ENCODE measurements at places on chromosomes 4 and X. TPM values are rescaled to one million over a fixed set of nuclear protein-coding genes. Genes with fewer than 3 reads are reported as not detected.

GRCh38 chrX:154121961-154122360 is 22.1 kb upstream of the OPN1LW start:
- peak; percentile 84 for DNase-seq

DNA sequence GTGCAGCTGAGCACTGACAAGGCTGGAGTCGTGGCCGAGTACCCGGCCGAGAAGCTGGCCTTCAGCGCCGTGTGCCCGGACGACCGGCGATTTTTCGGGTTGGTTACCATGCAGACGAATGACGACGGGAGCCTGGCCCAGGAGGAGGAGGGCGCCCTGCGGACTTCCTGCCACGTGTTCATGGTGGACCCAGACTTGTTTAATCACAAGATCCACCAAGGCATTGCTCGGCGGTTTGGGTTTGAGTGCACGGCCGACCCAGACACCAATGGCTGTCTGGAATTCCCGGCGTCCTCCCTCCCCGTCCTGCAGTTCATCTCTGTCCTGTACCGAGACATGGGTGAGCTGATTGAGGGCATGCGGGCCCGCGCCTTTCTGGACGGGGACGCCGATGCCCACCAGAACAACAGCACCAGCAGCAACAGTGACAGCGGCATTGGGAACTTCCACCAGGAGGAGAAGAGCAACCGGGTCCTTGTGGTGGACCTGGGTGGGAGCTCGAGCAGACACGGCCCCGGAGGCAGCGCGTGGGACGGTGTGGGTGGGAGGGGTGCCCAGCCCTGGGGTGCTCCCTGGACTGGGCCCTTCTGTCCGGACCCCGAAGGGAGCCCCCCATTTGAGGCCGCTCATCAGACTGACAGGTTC is 24.3 kb downstream of the RGS12 start:
- no peak for DNase-seq

CXCL3 gene
- not detected for total RNA-seq

GRCh38 chr4:173226401-173226888 is 57.8 kb downstream of the GALNT7 start:
- no peak for DNase-seq

DNA sequence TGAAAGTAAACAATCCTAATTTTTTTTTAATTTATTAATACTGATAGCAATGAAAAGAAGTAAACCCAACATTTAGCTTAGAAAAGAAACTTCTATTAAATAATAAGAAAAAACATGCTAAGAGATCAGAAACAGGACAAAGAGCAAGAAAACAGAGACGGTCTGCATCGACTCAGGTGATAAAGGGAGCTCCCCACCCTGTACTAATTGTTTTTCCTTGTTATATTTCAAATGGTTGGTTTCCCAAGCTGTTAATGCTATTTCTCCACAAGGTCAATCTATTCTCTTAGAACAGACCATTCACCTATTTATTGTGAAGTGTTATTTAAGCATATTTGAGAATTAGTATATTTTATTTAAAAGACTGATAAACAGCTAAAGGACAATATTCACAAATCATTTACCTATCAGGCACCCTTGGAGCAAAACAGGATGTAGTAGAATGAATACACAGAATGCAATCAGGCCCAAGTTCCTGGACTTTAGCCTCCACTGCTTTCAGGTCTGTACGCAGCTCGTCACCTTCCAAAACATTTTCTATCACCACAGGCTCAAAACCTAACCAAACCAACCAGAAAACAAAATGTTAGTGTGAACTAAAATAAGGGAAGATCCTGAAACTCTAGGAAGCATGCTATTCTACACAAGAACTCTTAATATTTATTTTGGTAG is 5.5 kb downstream of the SEPSECS start:
- no peak for DNase-seq

GRCh38 chr4:16952896-16953630 is 54.6 kb upstream of the LDB2 start:
- no peak for DNase-seq

DNA sequence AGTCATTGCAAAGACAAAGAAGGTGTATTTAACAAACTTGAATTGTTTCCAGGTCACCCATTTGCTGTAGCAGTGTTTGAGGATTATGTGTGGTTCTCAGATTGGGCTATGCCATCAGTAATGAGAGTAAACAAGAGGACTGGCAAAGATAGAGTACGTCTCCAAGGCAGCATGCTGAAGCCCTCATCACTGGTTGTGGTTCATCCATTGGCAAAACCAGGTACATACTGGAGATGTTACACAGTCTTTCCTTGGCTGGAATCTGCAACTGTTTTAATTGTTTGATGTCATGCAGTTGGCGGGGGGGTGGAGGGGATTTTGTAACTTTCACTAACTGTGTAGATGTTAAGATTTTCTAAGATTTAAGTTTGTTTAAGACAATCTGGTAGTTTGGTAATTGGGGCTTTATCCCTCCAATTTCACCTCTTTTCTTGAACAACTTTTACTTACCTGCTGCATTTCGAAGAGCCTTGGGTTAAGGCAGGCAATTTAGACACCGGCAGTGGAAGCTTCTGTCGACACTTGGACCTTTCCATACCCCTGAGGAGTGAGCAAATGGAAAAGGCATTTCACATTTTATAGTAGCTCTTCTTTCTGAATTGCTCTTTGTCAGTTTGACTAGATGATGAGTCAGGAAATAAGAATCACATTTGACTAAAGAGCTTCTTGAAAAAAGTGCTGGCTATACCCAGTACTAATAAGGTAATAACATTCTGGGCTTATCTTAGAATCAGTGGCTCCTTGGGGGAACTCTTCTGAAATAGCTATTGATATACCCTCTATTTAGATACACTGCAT is 67.4 kb downstream of the EGF start:
- no peak for DNase-seq

DNA sequence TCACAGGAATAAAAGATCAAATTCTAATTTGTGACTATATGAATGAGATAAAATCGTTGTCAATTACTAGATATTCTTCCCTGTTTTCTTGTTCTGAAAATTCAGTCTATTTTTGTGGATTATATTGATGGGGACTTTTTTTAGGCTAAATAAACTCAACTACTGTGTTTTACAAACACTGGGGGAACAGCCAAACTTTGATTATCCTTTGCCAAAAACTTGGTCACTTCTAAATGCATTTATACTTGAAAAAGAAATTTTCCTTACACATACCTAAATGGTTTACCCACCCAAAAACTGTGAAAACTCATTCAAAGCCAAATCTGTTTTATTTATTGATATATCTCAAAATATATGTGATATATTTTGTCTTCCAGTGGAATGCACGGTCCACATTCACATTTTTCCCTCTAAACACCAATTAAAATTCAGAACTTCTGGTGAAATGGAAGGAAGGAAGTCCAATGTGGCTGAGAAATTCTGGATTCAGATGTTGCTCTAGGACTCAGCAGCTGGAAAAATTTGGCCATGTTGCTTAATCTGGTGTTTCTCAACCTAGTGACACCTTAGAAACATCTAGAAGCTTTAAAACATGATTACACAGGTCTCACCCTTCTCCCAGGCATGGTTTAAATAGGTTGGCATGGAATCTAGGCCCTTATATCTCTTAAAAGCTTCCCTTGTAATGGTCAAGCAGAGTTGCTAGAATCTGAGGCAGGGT is 28.6 kb upstream of the ARHGAP24 start:
- DNase-seq, result no peak

- no peak for DNase-seq
Measured at GRCh38 chr4:7078025-7078424, 10.2 kb upstream of the GRPEL1 start.

SPANXN2 gene
- total RNA-seq, result not detected

FABP2 gene
- total RNA-seq, result not detected

NSUN7 gene
- total RNA-seq, result 18.5 TPM

GRCh38 chr4:182967403-182967802 is 50.2 kb upstream of the DCTD start:
- no peak for DNase-seq

GRCh38 chr4:579543-580175 is 3.6 kb upstream of the TMEM271 start:
- no peak for DNase-seq

DNA sequence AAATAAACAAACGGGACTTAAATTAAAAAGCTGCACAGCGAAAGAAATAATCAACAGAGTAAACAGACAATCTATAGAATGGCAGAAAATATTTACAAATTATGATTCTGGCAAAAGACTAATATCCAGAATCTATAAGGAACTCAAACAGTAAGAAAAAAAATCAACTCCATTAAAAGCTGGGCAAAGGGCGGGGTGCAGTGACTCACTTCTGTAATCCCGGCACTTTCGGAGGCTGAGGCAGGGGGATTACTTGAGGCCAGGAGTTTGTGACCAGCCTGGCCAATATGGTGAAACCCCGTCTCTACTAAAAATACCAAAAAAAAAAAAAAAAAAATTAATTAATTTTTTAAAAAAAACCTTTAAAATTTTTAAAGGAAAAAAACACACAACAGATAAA is 109.0 kb downstream of the ATP11C start:
- DNase-seq, result no peak

FREM3 gene
- total RNA-seq, result not detected

DNA sequence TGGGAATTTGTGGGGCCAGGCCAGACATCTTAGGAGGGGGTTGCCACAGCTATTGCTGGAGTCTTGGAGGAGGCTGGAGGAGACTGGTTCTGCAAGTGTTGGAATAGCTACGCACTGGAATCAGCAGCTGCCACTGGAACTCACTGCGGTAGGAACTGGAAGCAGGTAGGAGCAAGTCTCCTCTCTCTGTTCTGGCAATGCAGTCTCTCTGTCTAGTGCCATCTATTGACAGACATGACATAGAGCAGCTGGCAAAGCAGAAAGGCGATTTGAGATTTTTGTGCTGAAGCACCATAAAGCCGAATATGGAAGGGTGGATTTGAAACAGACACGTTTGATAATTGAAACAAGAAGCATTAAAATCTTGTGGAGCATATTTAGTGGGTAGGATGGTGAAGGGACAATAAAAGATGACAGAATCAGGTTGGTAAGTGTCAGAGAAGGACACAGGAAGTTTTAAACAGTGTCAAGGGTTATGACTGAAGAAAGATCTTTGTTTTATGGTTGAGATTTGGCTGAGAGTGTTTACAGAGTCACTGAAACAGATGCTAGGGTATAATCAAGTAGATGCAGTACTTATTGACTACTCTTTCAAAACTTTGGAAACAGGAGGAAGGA is 23.5 kb upstream of the SYNPO2 start:
- DNase-seq, result peak; percentile 23

NDNF gene
- total RNA-seq, result not detected

- DNase-seq, result no peak
Measured at GRCh38 chr4:38050560-38051350, 90.6 kb downstream of the PTTG2 start.

GRCh38 chr4:187780070-187780469 is 215.5 kb upstream of the ZFP42 start:
- no peak for DNase-seq

DNA sequence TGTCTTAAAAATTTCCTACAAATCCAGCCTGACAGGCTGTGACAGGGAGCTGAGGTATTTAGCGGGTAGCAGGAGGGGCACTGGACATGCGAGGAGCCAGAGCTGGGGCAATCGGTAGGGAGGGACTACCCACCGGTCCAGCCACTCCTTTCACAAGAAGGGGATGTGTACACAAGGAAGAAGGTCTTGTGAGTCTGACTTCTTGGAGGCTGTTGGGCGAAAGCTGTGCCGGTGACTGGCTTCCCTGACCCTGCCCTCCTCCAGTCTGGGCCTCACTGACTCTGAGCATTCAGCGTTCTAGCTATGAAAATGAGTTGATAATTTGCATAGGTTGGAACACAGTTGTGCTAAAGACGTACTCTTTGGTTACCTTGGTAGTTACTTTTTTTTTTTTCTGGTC is 12.7 kb upstream of the CXCL8 start:
- DNase-seq, result no peak

CT45A10 gene
- total RNA-seq, result not detected

GRCh38 chrX:37361596-37361995 is 12.4 kb downstream of the PRRG1 start:
- no peak for DNase-seq

PDK3 gene
- 12.5 TPM for total RNA-seq

PNMA6E gene
- not detected for total RNA-seq

DNA sequence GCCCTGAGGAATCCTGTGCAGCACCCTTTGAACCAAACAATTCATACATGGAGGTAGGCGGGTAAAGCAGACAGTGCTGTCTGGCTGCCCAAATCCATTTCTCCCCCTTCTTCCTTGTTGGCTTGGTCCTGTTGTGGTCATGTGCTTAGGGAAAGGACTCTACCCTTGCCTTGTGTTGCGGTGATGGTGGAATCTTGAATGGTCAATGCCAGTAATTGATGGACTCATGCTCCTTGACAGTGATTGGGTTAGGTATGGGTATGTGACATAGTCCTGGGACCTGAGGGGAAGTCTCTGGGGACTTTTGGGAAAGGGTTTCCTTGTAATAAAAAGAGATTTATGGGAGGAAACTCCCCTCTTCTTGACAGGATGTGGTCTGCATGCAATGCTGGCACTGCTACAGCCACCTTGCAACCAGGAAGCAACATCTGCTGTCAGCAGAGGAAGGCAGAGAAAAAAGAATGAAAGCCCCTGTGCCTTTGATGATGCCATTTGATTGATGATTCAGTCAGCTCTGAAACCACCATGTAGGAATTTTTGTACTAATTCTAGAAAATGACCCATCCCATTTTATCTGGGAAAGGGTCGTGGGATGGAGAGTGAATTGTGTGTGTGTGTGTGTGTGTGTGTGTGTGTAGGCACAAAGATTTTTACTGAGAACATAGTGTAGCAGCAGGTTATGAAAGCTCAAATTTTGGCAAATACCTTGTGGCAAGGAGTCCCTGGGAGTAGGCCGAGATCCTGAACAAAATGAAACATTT is 30.0 kb upstream of the HUWE1 start:
- DNase-seq, result peak; percentile 59

SLC10A4 gene
- total RNA-seq, result not detected

XAGE1A gene
- not detected for total RNA-seq

DNA sequence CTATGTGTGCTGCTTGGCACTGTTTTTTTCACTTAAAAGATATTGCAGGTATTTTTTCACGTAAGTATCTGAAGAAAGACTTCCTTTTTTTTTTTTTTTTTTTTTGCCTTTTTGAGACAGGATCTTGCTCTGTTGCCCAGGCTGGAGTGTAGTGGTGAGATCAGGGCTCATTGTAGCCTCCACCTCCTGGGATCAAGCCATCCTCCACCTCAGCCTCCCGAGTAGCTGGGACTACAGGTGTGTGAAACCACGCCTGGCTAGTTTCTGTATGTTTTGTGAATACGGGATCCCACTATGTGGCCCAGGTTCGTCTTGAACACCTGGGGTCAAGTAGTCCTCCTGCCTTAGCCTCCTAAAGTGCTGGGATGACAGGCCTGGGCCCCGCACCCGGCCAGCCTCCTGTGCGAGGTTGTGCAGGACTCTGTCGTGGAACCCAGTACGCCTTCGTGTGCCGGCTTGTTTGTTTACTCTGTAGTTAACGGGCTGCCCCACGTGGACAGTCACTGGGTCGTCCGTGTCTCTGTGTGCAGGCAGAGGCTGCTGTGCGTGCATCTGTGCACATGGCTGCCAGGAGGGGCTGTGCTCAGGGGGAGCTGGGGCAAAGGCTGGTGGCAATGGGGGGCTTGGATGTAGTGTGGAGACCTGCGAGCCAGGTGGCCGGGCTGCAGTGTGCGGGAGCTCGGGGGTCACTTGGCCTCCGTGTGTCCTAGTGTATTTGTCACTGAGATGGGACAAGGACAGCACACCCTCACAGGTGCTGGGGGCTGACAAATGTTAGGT is 179.5 kb downstream of the ADRA2C start:
- no peak for DNase-seq

GRCh38 chrX:133213117-133213516 is 5.0 kb downstream of the TFDP3 start:
- no peak for DNase-seq

MAGEA3 gene
- total RNA-seq, result 135 TPM
